ENCODE measurements at places on chromosomes 3 and 15.
A peak's percentile ranks its signal among the peaks of the same experiment; 100 is the strongest.

GRCh38 chr3:23115171-23115877 lies 87.8 kb upstream of the UBE2E2 start:
- H3K27me3 ChIP-seq = peaks cover 3% of the 10 kb centered on the region
- H3K4me1 ChIP-seq = peaks cover 10% of the 10 kb centered on the region
- no peaks in the 10 kb centered on the region for H3K36me3 ChIP-seq
- H3K27ac ChIP-seq = no peak overlapping the region
- DNase-seq = no peak

- H3K4me1 ChIP-seq = peaks cover 66% of the 10 kb centered on the region
- peaks cover 50% of the 10 kb centered on the region for H3K36me3 ChIP-seq
- H3K27ac ChIP-seq = peak overlapping the region; percentile 86
- H3K27me3 ChIP-seq = no peaks in the 10 kb centered on the region
Measured at GRCh38 chr15:92883163-92883875, 16.8 kb upstream of the CHD2 start.

- peak; percentile 84 for DNase-seq
- peak overlapping the region; percentile 99 for H3K27ac ChIP-seq
- H3K27me3 ChIP-seq = no peaks in the 10 kb centered on the region
- peaks cover 62% of the 10 kb centered on the region for H3K4me1 ChIP-seq
Measured at GRCh38 chr3:177642042-177642803, 444.9 kb upstream of the TBL1XR1 start.

- H3K4me1 ChIP-seq = no peaks in the 10 kb centered on the region
- DNase-seq = no peak
- no peak overlapping the region for H3K27ac ChIP-seq
Measured at GRCh38 chr3:102159810-102160451, 274.9 kb upstream of the ZPLD1 start.

DNA sequence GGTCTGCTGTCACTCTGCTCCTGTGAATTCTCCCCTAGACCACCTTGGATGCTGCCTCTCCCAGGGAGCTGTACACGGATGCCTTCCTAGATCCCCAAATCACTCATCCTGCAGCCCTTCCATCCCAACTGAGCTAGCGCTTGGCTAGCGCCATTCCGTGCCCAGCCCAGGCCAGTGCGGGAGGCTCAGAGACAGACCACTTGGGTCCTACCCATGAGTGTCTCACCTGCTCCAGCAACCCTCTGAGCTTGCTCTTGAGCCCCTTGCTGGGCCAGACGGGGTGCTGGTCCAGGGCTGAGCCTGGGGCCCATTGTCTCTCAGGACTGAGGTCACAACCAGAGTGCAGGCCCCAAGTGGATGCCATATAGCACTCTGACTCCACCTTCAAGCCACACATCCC lies 17.7 kb downstream of the SH2D7 start:
- no peak overlapping the region for H3K27ac ChIP-seq
- H3K4me1 ChIP-seq = no peaks in the 10 kb centered on the region
- no peaks in the 10 kb centered on the region for H3K36me3 ChIP-seq
- H3K27me3 ChIP-seq = no peaks in the 10 kb centered on the region
- DNase-seq = no peak

DNA sequence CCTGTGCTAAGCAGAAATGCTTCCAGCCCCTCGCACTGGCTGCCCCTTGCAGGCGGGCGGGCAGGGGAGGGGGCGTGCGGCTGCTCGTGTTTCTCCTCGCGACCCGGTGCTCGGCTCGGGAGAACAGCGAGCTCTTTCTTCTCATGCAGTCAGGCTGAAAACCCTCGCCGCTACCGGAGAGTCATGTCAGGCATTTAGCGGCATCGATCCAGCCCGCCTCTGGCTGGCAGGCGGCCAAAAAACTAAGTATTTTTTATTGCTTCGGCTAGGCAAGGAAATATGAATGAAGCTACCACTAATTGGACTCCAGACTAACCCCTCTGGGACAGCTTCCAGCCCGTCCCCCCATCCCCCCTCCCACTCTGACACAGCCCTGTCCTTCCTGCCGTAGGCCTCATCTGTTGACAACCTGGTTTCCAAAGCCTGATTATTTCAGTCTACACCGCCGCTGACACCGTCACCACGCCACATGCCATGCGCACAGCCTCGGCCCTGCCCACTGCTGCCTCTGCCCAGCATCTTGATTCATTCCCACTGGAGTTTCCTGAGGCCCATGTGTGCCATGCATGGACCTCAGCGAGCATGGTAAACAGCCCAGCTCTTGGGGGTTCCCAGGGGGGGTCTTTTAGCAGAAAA lies 35.3 kb downstream of the TLE3 start:
- no peak for DNase-seq
- no peak overlapping the region for H3K27ac ChIP-seq
- H3K4me1 ChIP-seq = no peaks in the 10 kb centered on the region
- peaks cover 91% of the 10 kb centered on the region for H3K36me3 ChIP-seq

GRCh38 chr15:78301326-78301725 lies 1.9 kb upstream of the SKIC8 start:
- H3K4me1 ChIP-seq = peaks cover 28% of the 10 kb centered on the region
- H3K27ac ChIP-seq = no peak overlapping the region
- no peaks in the 10 kb centered on the region for H3K36me3 ChIP-seq
- no peak for DNase-seq
- H3K27me3 ChIP-seq = no peaks in the 10 kb centered on the region

GRCh38 chr3:149095487-149095886 lies 9.2 kb upstream of the HLTF start:
- no peaks in the 10 kb centered on the region for H3K4me1 ChIP-seq
- H3K36me3 ChIP-seq = no peaks in the 10 kb centered on the region
- H3K27me3 ChIP-seq = no peaks in the 10 kb centered on the region
- DNase-seq = no peak
- no peak overlapping the region for H3K27ac ChIP-seq

DNA sequence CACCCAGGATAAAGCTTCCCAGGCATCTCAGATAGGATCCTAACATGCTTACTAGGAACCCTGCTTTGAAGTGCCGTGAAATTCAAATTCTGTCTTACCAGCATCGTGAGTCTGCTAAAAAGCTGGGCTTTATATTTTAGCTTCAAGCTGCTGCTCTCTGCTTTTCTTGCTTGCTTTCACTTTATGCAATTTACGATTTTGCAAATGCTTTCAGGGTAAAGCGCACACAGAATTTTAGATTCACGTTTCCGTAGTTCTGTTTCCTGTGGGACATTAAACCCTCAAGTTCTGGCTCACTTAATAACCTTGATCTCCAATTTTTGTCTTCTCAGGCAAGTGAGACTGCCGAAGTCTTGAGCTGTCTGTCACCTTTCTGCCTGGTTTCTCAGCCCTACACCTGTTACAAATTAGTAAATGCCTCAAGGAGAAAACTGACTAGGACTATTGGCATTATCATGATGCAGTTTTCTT lies 170.5 kb upstream of the TGFBR2 start:
- H3K4me1 ChIP-seq = peaks cover 29% of the 10 kb centered on the region
- H3K4me3 ChIP-seq = peak overlapping the region; percentile 17
- H3K36me3 ChIP-seq = no peaks in the 10 kb centered on the region
- H3K27ac ChIP-seq = peak overlapping the region; percentile 80
- DNase-seq = peak; percentile 37

DNA sequence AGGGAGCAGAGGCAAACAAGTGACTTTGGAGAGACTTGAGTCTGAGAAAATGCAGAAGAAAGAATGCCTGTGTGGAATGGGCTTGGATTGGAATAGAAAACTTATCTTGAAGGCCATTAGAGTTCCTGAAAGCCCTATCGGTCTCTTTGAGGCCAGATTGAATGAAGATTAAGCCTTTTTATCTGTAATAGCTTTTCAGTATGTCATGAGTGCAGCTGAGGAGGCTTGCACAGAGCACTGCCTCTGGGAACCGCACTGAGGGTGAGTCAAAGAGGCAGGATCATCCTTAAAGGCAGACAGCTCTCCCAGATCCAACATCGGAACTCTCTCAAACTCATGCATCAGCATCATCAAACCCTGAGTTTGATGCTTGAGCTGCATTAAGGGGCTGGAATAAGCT lies 515.2 kb downstream of the NTRK3 start:
- no peaks in the 10 kb centered on the region for H3K36me3 ChIP-seq
- no peak overlapping the region for H3K4me3 ChIP-seq
- H3K4me1 ChIP-seq = no peaks in the 10 kb centered on the region

DNA sequence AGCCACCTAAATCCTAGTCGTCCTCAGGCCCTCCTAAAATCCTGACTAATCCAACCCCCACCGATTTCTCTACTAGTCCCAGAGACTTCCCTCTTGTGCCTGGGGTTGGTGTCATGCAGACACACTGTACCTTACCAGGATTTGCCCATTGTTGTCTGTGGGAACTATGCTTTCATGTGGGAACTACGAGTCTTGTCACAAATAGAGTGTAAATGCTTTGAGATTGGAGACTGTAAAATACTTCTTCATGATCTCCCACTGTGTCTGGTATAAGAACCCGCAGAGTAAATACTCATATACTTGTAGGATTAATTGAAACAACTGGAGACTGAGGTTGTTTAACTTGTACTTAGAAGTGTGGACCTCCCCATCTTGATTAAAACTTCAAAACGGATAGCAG lies 11.2 kb downstream of the B3GNT5 start:
- no peak for DNase-seq
- peaks cover 15% of the 10 kb centered on the region for H3K27me3 ChIP-seq
- no peaks in the 10 kb centered on the region for H3K36me3 ChIP-seq
- no peak overlapping the region for H3K4me3 ChIP-seq

- H3K4me1 ChIP-seq = peaks cover 3% of the 10 kb centered on the region
- no peak for DNase-seq
- peaks cover 36% of the 10 kb centered on the region for H3K27me3 ChIP-seq
- H3K4me3 ChIP-seq = no peak overlapping the region
- H3K36me3 ChIP-seq = no peaks in the 10 kb centered on the region
Measured at GRCh38 chr15:66841953-66842681, 140.1 kb downstream of the SMAD6 start.

GRCh38 chr3:179603831-179604230 lies 607 bp downstream of the MRPL47 start:
- peaks cover 40% of the 10 kb centered on the region for H3K4me1 ChIP-seq
- peak overlapping the region; percentile 77 for H3K27ac ChIP-seq
- no peak for DNase-seq
- H3K36me3 ChIP-seq = peaks cover 32% of the 10 kb centered on the region

DNA sequence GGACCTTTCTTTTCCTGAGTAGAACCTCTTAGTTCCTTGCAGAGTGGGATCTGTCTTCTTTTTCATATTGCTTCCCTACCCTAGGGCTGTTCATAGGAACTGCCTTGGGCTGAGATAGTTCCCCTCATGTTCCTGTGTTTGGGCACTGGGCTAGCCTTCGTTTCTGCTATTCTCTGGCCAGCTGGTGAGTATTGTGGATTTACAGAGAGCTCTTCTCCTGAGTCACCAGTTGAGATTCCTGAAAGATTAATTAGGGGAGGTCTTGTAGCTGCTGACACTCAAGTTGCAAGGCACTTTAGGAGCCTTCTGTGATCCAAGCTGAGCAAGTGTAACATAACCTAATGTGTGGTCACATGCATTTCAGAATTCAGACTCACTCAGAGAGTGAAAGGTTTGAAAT lies 30.7 kb downstream of the CHD2 start:
- no peak for DNase-seq
- H3K4me1 ChIP-seq = no peaks in the 10 kb centered on the region
- peaks cover 98% of the 10 kb centered on the region for H3K36me3 ChIP-seq
- H3K27me3 ChIP-seq = no peaks in the 10 kb centered on the region

- no peaks in the 10 kb centered on the region for H3K36me3 ChIP-seq
- no peaks in the 10 kb centered on the region for H3K27me3 ChIP-seq
- no peak overlapping the region for H3K27ac ChIP-seq
- no peak for DNase-seq
Measured at GRCh38 chr15:41907141-41907540, 13.3 kb upstream of the SPTBN5 start.

DNA sequence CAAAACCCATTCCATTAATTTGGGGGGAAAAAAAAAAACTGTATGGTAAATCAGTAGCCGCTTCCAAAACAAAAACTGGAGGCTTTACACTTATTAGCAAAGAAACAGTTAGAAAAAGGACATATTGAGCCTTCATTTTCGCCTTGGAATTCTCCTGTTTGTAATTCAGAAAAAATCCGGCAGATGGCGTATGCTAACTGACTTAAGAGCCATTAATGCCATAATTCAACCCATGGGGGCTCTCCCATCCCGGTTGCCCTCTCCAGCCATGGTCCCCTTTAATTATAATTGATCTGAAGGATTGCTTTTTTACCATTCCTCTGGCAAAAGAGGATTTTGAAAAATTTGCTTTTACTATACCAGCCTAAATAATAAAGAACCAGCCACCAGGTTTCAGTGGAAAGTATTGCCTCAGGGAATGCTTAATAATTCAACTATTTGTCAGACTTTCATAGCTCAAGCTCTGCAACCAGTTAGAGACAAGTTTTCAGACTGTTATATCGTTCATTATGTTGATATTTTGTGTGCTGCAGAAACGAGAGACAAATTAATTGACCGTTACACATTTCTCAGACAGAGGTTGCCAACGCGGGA lies 9.4 kb upstream of the RPL24 start:
- no peak overlapping the region for H3K27ac ChIP-seq
- peak; percentile 53 for DNase-seq
- H3K36me3 ChIP-seq = no peaks in the 10 kb centered on the region
- no peaks in the 10 kb centered on the region for H3K27me3 ChIP-seq

- no peaks in the 10 kb centered on the region for H3K4me1 ChIP-seq
- DNase-seq = no peak
- no peaks in the 10 kb centered on the region for H3K36me3 ChIP-seq
- no peaks in the 10 kb centered on the region for H3K27me3 ChIP-seq
- no peak overlapping the region for H3K27ac ChIP-seq
Measured at GRCh38 chr15:50134524-50135024, 15.5 kb upstream of the ATP8B4 start.

- H3K4me3 ChIP-seq = peak overlapping the region; percentile 41
- peak overlapping the region; percentile 64 for H3K27ac ChIP-seq
- H3K36me3 ChIP-seq = no peaks in the 10 kb centered on the region
- peaks cover 27% of the 10 kb centered on the region for H3K4me1 ChIP-seq
- peak; percentile 70 for DNase-seq
Measured at GRCh38 chr15:94287794-94288246, 56.5 kb downstream of the MCTP2 start.

DNA sequence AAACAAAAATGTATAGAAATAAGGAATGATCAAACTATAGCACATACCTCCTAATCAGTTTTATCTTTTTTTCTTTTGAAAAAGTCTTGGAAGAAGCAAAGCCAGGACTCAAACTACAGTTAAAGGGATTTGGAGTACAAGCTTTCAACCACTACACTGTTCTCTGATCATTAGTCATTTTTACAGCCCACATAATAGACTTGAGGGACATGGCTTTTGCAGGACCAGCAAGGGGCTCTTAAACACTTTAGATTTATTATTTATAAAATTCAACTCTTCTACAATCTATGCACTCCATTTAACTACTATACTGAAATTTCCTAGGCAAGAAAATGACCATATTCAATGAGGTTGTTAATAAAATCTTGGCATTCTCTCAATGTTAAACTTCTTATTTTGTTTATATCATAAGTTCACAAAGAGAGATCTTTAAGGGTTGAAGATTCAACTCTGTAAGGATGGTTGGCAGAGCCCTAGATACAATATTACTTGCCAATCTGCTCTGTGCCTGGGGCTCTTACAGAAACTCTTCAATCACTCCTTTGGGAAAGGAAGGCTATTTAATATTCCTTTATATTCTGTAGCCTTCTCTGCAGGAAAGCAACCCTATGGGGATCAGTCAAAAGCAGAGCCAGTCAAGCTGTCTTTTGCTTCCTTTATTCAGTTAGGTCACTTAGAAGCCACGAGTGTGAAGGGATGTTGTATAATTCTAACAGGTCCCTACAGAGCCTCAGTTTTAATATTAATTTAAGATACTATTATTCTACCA lies 557.7 kb upstream of the SGO1 start:
- no peaks in the 10 kb centered on the region for H3K36me3 ChIP-seq
- H3K27me3 ChIP-seq = no peaks in the 10 kb centered on the region
- no peaks in the 10 kb centered on the region for H3K4me1 ChIP-seq
- DNase-seq = no peak
- H3K27ac ChIP-seq = no peak overlapping the region

- H3K27me3 ChIP-seq = no peaks in the 10 kb centered on the region
- H3K27ac ChIP-seq = no peak overlapping the region
- no peaks in the 10 kb centered on the region for H3K36me3 ChIP-seq
- DNase-seq = no peak
- H3K4me3 ChIP-seq = no peak overlapping the region
Measured at GRCh38 chr3:62013951-62014350, 359.4 kb downstream of the FEZF2 start.

Measured in DND-41 (cell line).